ENCODE measurements at places on chromosomes 3 and 15.

GRCh38 chr3:88031642-88032077, 27.1 kb downstream of the CGGBP1 start:
- DNase-seq: peak; percentile 40

- DNase-seq: no peak
Observed at GRCh38 chr3:111285694-111286093, 214.1 kb downstream of the NECTIN3 start.

- no peak for DNase-seq
Observed at GRCh38 chr15:49314716-49315115, 108.3 kb upstream of the FGF7 start.

DNA sequence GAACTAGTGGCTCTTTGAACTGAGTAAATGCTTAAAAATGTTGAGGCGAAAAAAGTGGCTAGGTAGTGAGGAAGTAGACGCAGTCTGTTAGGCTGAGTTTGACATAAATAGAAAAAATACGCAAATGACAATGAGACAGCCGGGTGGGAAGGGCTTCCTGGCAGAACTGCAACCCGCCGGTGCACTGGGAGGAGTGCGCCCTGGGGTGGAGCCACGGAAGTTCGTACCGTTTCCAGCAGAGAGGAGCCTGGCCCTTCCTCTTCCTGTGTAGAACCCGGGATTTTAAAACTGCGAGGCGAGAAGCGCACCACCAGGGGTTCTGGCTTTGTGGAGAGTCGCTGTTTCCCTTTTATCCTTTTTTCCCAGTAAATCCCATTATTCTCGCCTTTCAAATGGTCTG, 602.6 kb downstream of the PYDC2 start:
- DNase-seq: no peak

- no peak for DNase-seq
Observed at GRCh38 chr3:146274833-146275232, 23.9 kb upstream of the PLSCR4 start.

DNA sequence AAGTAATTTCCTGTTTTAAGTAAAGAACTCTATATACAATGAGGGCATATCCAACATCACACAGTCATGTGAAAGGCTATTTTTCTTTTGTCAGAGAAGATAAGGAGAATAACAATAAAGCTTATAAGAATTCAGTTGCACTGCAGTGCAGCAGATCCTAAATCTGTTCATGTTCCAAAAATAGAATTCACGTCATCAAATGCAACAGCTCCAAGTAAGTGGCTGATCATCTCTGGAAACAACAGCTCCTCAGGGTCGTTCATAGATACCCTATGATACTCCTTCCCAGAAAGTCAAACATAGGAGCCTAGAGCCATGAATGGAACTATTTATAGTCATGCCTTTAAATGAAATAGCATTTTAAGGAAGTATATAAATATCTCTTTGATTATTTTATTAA, 100.2 kb downstream of the FMN1 start:
- DNase-seq: no peak

GRCh38 chr3:195258449-195259153, 12.4 kb downstream of the XXYLT1 start:
- DNase-seq: no peak

- DNase-seq: no peak
Observed at GRCh38 chr15:39235084-39235795, 345.6 kb upstream of the THBS1 start.

DNA sequence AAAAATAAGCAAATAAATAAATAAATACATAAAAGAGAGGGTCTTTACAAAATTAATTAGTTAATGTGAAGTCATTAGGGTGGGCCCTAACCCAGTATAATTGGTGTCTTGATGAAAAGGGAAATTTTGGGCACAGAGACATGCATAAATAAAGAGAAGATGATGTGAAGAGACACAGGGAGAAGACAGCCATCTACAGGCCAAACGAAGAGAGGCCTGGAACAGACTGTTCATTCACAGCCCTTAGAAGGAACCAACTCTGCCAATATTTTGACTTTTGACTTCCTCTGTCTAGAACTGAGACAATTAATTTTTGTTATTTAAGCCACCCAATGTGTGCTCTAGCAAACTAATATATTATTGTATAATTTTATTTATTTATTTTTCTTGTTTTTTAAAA, 29.6 kb upstream of the SELENOK start:
- DNase-seq: peak; percentile 3

GRCh38 chr15:69164807-69165636, 4.6 kb downstream of the GLCE start:
- DNase-seq: no peak

DNA sequence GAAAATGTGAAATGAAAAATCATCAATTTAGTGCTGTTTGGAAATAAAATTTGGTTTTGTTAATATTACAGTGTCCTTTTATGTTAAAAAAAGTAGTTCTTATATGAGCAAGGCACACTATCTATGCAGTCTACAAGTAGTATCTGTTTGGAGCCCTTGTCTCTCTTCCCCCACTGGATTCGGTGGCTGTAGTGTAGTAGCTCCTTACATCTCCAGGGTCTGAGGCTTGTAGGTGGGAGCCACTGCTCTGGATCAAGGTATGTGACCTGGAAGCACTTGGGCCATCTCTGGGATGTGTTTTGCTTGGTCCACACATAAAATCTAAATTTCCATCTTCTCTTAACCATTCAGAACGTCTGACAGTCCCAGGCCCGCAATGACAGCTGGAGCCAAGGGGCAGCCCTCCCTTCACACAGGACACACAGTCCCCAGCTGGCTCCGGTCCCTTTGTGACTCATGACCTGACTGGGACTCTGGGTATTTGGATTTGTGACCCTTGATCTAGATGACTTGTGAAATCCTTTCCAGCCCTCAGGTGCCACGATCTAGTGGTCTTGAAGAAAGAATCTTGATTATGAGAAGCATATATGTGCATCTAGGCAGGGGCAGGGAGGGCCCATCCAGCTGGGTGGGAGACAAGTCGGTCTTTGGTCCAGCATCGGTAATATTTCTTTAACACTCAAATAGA, 80.0 kb downstream of the USP13 start:
- DNase-seq: no peak

GRCh38 chr3:195307711-195308110, 36.8 kb upstream of the XXYLT1 start:
- no peak for DNase-seq

DNA sequence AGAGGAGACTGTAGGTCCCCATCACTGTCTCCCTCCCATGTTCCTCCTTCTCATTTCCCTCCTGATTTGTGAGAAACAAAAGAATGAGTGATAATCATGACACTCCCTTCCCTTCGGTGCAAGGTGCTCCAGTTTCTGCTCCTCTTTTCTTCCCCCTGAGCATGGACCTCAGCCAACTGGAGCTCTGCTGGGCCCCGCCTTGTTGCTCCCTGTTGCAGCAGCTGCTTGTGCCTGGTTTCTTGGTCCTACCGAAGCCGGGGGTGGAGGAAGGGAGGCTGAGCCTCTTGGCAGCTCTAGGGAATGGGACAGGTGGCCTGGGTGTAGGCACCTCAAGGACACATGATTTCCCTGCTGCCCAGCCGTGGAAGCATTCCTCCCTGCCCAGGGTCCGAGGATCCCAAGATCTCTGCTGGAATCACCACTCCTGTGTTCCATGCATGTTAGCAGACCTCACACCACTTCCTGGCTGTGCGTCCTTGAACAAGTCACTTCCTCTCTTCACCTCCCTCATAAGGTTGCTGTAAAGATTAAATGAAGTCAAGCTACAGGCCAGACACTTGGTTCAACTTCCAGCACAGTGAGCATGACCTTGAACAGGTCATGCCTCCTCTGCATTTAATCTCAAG, 131.6 kb upstream of the ABHD17C start:
- DNase-seq: no peak

GRCh38 chr15:39535466-39535865, 45.4 kb upstream of the THBS1 start:
- DNase-seq: no peak

GRCh38 chr3:20680990-20681628, 495.1 kb upstream of the SGO1 start:
- no peak for DNase-seq

Data from kidney glomerular epithelial cell (primary cell).